ENCODE measurements at places on chromosomes 2 and 18. TPM values are rescaled to one million over a fixed set of nuclear protein-coding genes. Genes with fewer than 3 reads are reported as not detected.

DNA sequence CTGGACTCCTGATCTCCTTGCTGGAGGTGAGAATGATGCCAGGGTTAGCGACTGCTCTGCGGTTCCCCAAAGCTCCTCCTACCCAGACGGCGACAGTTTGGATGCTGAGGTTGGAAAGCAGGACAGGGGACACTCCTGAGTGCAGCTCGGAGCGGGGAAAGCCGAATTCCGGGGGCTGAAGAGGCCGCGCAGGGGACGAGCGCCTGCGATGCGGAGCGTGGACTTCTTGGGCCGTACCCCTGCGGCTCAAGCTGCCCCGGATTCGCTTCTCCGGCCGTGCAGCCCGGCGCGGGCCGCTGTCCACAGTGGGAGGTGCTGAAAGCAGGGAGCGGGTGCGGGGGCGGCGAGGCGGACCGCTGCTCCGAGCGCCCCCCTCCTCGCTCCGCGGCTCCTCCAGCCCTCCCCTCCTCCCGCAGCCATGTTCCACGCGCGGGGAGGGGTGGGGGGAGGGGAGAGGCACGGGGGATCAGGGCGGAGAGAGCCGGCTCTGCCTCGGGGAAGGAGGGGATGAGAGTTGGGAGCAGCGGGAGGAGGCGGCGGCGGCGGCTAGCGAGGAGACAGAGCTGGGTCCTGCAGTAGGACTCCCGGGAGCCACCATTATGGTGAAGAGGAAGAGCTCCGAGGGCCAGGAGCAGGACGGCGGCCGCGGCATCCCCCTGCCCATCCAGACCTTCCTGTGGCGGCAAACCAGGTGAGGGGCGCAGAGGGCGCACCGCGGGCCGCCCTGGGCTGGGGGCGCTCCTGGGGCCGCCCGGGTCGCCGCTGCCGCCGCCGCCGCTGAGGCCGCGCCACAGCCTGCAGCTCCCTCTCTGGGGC, at the start of gene UNC80:
UNC80 (plus strand) TSS at position 359 of the 816 bp plus-strand sequence; CDS start at position 600, 241 bp downstream.
- DNase-seq = no peak

- DNase-seq = no peak
These were observed 15.9 kb downstream of the ZNF638 start for GRCh38 chr2:71347517-71347916.

DNA sequence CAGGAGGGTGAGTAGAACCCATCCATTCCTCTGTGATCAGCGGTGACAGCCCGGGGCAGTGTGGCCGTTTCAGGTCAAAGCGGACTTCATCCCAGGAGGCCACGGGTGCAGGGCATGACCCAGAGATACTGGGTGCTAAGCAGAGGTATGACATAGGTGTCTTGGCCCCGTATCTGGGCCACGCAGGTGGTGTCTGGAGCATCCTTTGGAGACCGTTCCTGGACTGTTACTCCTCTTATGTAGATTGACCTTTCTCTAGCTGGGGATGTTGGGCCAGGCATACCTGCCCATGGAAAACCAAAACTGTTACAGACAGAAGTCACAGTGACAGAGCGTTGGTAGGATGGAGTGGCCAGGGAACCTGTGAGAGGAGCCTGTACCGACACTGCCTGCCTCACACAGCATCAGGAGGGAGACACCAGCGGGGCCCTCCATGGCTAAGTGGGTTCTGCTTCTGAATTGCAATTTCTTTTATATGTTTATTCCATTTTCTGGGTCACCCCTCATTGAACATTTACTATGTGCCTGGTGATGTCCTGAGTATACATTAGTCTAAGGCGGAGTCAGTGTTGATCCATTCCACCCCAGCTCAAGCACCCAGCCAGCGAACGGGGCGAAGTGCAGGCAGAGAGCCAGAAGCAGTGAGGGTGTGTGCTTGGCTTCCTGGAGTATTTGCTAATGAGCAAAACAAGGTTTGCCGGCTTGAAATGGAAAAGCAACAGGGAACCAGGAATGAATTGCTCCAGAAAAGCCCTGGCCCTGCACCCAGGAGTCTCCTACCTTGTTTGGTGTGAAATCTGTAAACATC, 141.7 kb downstream of the SH3RF3 start:
- DNase-seq = no peak

DNA sequence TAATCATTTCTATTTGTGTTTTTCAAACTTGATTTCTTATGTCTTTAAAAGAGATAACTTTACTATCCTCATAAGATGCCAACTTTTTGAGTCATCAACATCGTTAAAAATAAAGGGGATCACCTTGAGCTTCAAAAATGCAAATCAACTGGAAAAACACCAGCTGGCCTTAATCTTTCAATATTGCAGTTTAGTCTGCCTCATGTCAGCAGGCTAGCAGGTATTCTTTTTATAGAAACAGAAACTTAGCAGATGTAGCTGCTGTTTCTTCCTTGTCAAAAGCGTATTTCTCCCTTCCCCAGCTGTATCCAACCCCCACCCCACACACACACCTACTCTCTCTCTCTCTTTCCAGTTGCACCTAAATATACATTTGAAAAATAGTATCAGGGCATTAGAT, 154.1 kb upstream of the ZNF804A start:
- DNase-seq = no peak

- DNase-seq = no peak
These were observed 246.1 kb downstream of the FSIP2 start for GRCh38 chr2:185984670-185985069.

- DNase-seq = no peak
These were observed 371.8 kb upstream of the FANCL start for GRCh38 chr2:58612973-58613372.

- DNase-seq = peak; percentile 66
These were observed 52.5 kb downstream of the SDC1 start for GRCh38 chr2:20172273-20173055.

DNA sequence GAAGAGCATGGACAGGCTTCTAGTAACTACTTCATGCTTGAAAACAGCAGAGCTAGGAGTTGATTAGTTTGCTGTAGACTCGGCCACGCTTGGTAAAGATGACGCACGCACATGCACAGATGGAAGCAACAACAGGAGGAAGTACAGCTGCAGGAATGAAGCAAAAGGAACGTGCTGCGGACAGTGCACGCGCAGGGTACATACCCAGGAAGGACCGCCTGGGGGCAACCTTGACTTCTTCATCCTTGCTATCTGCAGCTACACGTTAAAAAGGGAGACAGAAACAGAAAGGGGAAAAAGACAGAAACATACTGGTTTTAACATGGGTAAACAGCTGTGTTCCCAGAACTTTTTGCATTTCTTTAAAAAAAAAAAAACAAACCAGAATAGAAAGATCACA, 17.7 kb downstream of the SLC66A2 start:
- no peak for DNase-seq

DNA sequence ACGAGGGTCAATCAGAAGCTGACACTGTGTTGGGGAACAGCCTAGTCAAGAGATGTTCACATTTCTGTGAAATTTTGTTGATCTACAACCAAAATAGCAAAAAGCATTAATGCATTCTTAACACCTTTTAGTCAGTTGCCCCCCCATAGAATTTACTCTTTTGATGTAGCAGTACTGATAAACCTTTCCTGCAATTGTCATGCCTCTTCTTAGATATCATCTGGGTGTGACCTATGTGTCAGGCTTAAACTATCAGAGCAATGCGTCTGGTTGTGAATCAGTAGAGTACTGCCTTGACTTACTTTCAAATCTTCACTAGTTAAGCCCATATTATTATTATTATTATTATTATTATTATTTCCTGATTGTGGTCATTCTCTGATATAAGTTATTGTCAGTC, 61.9 kb downstream of the GREB1L start:
- DNase-seq = no peak

DNA sequence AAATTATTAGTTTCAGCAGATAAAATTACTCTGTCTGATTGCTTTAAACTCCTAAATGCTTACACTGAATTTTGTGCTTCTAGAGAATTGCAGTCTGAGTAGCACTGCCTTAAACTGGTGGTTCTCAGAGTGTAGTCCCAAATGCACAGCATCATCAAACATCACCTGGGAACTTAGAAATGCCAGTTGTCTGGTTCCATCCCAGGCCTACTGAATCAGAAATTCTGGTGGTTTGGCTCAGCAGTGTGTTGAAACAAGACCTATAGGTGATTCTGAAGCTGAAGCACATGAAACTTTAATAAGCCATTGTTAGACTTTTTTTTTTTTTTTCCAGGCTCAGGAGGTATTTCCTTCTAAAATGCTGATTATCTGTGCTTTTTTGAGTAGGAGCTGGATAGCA, 22.0 kb downstream of the EPC2 start:
- DNase-seq = no peak

DNA sequence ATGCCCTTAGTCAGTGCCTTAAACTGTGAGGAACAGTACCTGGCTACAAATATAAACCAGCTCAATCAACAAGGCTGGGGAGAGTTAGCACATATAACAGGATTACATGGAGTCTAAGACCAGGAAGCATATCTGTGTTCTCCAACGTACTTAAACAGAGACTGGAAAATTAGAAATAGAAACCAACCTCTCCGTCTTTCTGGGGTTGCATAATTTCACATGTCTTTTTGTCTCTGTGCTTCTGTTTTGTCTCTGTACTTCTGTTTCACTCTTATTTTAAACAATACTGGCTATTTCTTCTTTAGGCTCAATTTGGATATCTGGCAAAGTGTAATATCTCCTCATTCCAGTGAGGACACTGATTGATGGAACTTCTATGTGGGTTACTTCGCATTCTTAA, 749.0 kb upstream of the ZEB2 start:
- no peak for DNase-seq

GRCh38 chr2:113977060-113977659, 87.3 kb downstream of the ACTR3 start:
- no peak for DNase-seq

- DNase-seq = no peak
These were observed 28.7 kb downstream of the SRSF7 start for GRCh38 chr2:38722271-38723061.

GRCh38 chr2:134736167-134736880, 17.5 kb upstream of the TMEM163 start:
- peak; percentile 5 for DNase-seq

The TMEM163 gene
- polyA plus RNA-seq = not detected

The DUSP2 gene
- 1.2 TPM for polyA plus RNA-seq

The CCDC68 gene
- 1.4 TPM for polyA plus RNA-seq

The MTHFD2 gene
- 50.9 TPM for polyA plus RNA-seq

The SLC5A7 gene
- not detected for polyA plus RNA-seq

All from keratinocyte (primary cell).